NT2/D1 (cell line): ENCODE measurements at places on chromosomes 6 and 20.

DNA sequence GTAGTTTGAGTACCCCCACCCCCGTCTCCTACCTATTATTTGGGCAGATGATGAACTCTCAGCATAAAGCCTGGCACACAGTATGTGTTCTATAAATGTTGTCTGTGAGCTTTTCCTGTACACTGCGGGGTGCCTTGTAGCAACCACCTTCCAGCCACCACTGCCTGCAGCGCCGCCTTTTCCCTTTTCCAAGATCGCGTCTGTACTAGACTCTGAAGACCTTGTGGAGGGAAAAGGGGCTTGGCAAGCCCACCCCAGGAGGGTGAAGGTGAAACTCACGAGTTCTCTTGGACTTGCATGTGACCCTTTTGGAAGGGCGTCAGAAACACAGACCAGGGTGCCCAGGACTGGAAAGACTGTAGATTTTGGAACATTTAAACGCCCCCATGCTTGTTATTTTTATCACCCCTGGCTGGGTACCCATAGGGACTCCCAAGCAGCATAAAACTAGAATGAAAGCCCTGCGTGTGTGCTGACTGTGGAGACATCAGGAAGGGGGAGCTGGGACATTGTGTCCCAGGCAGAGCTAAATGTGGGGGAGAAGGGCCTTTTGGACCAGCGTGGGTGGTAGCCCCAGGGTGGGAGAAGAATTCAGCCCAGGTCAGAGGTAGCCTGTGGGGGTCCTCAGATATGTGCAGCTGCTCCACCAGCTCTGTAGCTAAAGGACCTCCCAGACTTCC lies 8.3 kb downstream of the BAK1 start:
- no peak for DNase-seq

- no peak for DNase-seq
Observed at GRCh38 chr6:145241039-145241438, 494.3 kb downstream of the EPM2A start.

- no peak for DNase-seq
Observed at GRCh38 chr6:130683761-130684517, 143.3 kb upstream of the SMLR1 start.

GRCh38 chr6:104928141-104928540 lies 28.8 kb upstream of the LIN28B start:
- DNase-seq = peak; percentile 11

DNA sequence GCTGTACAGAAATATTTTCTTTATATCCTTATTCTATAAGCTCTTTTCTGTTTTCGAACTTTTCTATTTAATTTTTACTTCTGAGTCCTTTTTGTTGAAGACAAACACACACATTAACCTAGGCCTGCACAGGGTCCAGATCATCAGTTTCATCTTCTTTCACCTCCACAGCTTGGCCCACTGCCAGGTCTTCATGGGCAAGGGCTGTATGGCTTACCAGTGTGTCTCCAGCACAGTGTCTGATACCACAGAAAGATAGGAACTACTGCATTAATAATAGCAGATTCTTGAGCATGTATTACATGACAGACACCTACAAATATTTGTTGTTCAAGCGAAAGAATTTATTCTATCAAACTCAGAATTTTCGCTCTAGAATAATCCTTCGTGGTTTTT lies 24.4 kb downstream of the QKI start:
- no peak for DNase-seq

DNA sequence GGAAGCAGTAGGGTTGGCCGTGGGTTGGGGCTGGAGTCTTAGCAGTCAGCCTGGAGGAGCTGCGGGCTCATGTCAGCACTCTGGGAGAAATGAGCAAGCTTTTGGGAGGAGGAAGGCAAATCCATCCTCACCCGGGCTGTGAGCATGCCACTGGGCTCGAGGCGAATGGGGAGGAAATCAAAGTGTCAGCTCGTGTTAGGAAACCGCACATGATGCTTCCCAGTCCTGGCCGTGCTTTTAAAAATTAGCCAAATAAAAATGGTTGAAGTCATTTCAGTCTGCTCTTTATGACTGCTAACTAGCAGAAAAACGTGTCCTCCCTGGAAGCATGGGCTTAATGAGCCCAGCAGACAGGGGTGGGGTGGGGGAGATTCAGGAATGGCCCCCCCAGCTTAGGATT lies 98.1 kb downstream of the NFATC2 start:
- DNase-seq = no peak

DNA sequence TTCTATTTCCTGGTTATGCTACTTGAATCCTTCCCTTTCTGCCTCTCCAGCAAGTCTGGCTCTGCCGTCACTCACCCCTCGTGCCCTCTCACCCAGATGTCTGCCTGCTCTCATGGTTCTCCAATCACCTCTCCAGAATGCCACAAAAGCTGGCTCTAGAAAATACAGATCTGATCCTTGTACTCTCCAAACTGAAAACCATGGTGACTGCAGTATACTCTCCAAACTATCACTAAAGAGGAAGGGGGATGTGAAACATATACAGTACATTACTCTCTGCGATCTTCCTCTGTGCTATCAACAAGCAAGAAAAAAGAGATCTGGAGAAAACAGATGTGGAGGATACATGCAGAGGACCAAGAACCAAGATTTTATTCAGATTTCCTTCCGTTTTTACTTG lies 91.1 kb downstream of the ATXN1 start:
- no peak for DNase-seq

DNA sequence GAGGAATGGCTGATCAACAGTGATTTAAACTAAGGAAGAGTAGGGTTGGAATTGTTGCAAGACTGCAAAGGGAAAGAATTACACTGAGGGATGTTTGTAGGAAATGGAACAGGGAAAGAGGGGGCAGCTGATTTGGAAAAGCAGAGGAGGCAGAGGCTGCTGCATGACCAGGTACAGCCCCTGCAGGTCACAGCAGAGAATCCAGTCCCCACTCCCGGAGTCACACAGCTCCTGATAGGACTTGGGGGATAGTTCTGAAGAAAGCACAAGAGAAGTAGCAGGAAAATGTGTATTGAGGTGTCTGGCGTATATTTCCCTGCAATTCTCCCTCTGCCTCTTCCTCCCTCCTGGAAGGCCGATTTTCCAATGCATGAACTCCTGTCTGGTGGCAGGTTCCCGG lies 92.5 kb upstream of the PDE10A start:
- DNase-seq = no peak

DNA sequence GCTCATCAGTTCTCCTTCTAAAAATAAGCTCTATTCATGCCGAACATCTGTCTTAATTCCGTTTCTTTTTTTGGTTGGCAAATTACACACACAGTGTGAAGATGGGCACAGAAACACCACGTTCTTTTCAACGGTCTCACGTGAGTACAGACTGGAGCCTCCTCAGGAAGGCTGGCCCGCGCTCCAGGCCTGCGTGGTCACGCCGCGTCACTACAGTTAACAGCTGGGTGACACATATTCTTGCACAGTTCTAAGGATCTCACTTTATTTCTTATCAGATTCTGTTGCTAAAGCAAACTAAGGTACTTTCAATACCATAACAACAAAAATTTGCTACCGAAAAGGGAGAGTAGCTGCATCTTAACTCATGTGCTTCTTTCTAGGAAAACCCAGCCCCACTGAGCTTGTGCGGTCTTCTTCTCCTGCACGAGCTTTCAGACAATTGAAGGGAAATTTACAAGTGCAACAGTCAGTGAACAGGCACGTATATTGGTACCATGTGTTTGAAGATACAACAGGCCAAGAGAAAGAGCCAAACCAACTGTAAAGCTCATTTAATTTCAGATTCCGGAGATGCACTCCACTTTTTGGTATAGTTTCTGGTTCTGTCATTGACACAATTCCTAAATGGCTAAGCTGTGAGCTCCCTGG lies 55.6 kb upstream of the MPC1 start:
- no peak for DNase-seq

DNA sequence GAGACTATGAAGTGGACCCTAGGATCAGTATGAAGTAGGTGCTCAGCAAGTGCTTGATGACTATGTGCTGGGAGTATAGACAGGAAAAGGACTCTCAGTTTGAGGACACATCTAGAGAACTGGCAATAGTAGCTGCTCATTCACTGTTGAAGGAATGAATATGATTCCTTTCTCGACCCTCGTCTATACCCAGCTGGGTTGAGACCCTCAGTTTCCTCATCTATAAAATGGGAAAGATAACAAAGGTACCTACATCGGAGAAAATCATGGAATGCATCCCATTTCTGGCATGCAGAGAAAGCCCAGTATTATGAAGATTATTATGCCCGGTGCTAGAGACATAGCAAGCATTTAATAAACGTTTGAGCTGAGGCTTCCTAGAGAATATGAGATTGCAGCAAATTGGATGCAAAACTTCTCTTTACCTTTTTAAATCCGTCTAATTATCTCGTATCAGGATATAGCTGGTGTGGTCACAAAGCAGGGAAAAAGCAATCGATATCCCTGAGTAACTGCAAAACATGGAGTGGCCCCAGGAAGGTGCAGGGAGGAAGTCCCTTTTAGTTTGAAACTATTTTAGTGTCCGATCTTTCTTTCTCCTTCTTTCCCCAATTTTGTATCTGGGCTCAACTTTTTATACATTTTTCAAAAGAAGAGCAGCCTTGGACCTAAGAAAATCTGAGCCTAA lies 2.8 kb upstream of the PCK1 start:
- no peak for DNase-seq

DNA sequence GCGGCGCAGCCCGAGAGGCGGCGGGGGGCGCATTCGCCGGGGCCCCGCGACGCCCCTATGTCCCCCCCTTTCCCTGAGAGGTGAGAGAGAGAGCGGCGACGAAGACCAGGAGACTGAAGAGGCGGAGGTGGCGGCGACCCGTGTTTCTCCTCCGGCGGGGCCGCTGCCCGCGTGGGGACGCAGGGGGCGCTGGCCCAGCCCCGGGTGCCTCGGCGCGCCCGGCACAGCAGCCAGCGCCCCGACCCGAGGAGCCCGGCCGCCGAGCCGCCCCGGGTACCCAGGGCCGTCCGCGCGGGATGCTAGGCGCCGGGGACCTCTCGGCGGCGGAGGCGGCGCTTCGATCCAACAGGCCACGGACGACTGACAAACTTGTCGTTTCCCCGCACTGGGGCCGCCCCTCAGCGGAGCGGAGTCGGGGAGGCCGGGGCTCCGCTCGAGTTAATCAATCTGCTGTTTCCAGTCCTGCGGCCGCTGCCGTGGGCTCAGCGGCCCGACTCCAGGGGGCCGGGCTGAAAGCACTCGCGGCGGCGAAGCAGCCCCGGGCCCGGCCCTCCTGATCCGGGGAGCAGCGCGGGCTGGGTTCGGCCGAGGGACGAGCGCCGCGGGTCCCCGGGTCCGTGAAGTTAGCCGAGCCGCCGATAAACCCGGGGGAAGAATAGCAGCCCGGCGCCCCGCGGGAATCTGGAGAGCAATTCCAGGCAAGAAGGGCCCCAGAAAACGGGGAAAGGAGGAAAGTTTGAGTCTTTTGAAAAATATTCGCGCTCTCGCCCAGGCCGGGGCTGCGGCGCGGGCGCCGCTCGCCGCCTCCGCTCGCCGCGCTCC lies 631 bp downstream of the MDGA1 start:
- DNase-seq = no peak

- no peak for DNase-seq
Observed at GRCh38 chr6:31740397-31741223, 805 bp downstream of the MSH5 start.

DNA sequence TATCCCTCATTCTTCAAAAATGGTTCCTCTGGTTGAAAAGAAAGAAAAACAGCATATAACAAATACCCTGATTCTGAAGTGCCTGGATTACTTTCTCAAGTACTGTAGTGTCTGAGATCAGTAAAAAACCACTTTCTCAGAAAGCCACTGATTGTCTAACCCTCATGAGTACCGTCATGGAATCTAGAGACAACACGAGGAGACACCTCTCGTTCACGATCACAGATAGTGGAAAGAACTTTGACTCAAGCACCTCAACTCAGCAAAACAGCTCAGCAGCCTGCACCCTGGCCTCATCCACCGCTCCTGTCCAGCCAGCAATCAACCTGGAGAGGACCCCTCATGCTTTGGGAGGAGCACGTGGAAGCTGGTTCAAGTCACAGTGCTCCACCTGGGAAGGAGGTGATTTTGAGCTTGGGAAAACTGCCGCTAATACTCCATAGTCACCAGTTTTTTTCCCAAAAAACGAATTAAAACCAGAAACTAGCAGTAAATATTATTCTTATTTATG lies 1.0 kb downstream of the SCML4 start:
- DNase-seq = no peak

DNA sequence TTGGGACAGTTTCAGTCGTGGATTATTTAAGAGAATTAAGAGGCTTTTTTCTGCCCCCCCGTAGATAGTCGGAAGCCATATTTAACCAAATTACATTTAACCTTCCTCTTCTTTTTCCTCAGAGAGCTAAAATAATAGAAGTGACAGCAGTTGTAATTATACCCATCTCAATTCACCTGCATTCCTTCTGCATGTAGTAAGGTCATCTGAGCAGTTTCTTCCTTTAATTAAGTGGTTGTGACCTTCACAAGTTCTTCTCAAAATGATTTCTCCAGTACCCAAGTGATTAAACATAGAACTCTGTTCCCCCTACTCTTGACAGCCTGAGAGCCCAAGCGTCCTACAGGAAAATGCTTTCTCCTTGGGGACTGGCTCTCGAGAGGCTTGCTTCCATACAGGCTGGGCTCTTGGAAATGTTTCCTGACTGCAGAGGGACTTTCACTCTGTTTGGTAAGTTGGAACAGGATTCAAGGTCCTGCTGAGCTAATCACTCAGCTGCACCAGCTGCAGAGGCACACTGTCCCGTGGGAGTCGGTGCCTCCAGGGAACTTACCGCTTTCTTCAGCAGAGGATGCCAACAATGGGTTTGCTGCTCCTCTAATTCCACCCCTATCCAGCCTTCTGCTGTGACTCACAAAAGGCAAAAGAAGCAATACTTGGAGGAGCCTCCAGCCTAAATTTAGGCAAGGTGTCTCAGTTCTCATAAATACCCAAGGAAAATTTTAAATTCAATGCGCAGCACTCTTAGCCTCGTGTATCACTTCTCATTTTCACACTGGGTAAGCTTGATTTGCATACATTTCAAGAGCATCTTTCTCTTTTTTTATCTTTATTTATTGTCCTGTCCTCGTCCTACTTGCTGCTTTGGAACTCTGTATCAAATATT lies 414.9 kb downstream of the KIF16B start:
- DNase-seq = no peak

DNA sequence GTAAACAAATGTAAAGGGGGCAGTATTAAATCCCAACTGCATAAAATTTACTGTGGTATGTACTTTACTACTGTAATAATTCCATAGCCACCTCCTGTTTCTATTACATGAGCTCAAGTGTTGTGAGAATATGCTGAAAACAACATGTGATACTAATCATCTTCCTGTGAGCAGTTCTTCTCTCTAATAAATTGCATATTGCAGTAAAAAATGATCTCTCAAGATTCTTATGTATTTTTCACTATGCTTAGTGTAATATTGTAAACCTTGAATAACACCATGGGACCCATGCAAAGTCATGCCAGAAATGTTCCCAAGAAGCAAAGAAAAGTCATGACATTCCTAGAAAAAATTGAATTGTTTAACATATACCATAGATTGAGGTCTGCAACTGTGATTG lies 133.0 kb upstream of the ATXN1 start:
- no peak for DNase-seq

- no peak for DNase-seq
Observed at GRCh38 chr6:138307816-138308730, 69.6 kb upstream of the SMIM28 start.
